ENCODE measurements at places on chromosomes 12 and 14. TPM values are rescaled to one million over a fixed set of nuclear protein-coding genes. Genes with fewer than 3 reads are reported as not detected.

Gene TMEM121
- total RNA-seq: 0.83 TPM

- DNase-seq: no peak
These were observed 91.2 kb downstream of the RGS6 start for GRCh38 chr14:72023128-72024042.

Gene BIN2
- 255 TPM for total RNA-seq

DNA sequence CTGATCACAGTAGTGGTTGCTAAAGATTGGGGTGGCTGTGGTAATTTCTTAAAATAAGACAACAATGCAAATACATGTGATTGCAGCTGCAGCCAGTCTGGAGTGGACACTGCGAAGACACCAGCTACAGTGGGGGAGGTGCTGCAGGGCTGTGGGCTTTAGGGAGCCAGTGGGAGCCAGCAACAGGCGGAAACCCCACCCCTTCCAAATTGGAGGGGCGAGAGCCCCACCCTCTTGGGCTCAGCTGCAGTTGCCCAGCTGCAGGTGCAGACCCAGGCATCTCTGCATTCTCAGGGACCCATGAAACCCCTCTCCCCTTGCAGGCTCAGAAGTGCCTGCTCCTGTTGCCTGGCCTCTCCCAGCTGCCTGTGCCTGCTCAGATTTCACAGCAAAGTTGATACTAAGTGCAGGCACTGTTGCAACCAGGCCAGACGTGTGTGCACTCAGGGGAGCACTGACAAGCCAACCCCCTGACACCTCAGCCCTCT lies 104.8 kb downstream of the MYF5 start:
- DNase-seq: no peak

Gene ESPL1
- total RNA-seq: 0.40 TPM

DNA sequence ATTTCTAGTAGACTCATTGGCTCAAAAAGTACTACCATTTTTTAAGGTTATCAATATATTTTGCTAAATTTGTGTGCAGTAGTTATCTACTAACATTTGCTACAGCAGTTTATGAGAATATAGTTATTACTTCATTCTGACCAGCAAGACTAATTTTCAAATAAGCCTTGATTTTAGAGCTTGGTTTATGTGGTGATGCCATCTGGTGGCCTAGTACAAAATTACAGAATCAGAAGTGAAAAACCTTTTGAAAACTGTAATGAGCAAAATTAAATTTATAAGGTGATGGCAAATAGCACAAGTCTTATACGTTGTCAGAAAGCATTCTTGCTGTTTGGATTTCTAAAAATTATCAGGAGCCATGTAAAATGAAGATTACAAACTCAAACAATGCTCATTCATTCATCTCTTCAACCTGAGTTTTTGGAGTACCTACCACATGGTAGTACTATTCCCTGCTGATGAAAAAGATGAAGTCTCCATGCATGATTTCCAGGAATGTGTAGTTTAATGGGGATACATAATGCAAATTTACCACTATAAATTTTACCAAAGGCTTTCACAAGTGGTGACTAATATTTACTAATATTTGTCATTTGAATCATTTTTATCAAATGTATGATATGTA lies 51.0 kb downstream of the MAGOHB start:
- DNase-seq: no peak

DNA sequence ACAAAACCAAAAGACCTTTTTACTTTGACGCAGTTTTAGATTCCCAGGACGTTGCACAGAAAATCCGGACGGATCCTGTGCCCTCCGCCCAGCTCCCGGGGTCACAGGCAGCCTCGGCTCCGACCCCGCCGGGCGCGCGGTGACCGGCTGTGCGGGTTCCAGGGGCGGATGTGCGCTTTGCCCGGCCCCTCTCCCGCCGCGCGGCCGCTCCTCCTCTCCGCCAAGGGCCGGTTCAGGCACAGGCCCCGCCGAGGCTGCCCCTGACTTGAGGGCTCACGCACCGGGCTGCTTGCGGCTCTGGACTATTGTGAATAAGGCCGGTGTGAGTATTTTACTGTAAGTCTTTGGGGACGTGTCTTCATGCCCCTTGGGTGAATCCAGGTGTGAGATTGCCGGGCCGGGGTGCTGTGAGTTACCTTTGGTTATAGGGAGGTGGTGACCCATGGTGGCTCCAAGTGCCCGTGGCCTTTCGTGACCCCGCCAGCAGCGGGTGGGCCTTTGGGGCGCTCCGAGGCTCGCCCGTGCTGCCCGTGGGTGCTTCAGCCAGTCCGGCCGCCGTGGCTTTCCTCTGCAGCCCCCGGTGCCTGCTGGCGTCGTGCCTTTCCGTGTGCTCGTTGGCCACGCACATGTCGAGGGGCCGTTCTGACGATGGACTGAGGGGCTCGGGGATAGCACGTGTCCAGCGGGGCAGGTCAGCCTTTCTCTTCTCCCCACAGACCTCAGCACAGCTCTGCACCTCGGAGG lies 45.9 kb downstream of the NOC4L start:
- DNase-seq: no peak

Gene MBIP
- 24.2 TPM for total RNA-seq

Gene CFAP54
- total RNA-seq: 0.24 TPM

- no peak for DNase-seq
These were observed 7.5 kb downstream of the CCDC88C start for GRCh38 chr14:91409928-91410718.

Gene BDKRB2
- not detected for total RNA-seq

GRCh38 chr12:132954471-132955048 lies 1.5 kb downstream of the ZNF605 start:
- DNase-seq: no peak

- no peak for DNase-seq
These were observed 82.9 kb downstream of the CHGA start for GRCh38 chr14:93005838-93006237.

- DNase-seq: no peak
These were observed 702.7 kb downstream of the TMTC2 start for GRCh38 chr12:83389237-83389996.

- DNase-seq: no peak
These were observed 131.9 kb downstream of the DAAM1 start for GRCh38 chr14:59320361-59320760.

DNA sequence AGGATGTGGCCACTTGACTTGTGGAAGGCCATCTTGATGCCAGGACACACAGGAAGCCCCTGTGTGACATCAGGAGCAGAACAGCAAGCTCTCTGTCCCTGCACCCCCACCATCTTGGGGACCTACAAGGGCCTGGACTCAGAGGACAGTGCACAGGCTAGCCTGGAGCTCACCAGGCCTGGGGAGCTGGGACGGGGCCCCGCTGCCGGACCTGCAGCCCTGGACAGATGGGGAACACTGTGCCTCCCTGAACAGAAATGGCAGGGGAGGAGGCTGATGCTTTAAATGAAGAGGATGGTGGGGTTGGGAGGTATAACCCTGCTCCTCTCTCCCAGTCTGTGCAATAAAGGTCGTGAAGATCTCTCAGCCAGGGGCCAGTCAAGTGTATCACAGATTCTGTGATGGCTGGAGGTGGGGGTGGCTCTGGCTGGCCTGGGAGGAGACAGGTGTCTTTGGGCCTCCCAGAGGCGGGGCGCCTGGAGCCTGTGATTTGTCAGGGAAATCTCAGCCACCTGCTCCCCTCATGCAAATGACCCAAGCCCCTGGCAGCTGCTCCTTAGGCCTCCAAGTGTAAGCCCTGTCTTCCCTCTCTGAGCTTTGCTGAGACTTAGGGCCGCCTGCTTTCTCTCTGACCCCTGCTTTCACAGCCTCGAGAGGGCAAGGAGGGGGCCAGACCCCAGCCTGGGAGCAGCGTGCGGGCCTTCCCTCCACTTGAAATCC lies 1.1 kb upstream of the GNB3 start:
- no peak for DNase-seq

DNA sequence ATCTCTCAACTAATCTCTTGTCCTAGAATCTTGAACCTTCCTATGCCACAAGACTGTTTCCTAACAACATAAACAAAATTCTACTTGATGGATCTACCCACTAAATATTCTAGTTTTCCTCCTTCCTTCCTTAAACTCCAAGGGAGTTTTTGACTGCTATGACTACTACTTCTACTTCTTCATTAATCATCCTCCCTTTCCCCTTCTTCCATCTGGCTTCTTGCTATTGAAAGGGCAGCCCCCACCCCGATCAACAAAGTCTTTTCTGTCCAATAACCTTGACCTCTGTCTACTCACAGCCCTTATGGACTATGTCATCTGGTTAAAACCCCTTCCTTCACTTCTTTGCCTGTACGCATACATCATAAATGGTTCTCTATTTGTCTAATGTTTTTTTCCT lies 5.6 kb downstream of the LTA4H start:
- DNase-seq: no peak

GRCh38 chr14:32584079-32584478 lies 255.0 kb downstream of the AKAP6 start:
- no peak for DNase-seq

- no peak for DNase-seq
These were observed 14.0 kb upstream of the RIPK3 start for GRCh38 chr14:24353559-24354481.

Gene HOXC9
- total RNA-seq: not detected

GRCh38 chr12:11824736-11825135 lies 175.3 kb downstream of the ETV6 start:
- no peak for DNase-seq

DNA sequence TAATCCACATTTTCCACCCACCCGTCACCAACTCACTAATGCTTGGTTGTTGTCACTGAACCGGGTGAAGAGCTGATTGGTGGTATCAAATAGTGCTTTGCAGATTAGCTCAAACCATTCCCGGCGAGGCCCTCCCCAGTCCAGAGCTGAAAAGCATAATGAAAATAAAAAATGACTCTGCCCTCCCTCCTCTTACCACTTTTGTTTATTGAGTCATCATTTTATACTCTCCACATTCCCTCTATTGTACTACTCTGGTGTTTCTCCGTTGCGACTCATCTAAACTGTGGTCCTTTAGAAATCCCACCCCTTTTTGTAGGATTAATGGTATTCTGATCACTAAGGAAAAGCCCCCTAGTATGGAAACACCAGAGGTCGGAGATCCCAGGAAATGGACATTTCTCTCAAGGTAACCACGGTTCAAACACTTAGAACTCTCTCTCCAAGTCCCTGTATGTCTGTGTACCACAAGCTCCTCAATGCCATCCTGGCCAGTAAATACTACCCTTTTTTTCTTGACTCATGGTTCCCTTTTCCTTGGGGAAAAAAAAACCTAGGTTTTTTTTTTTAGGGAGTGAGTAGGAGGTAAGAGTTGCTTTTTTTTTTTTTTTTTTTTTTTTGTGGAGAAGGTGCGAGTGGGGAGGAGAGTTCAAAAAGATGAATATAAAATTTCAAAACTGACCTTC lies 42.0 kb downstream of the AREL1 start:
- no peak for DNase-seq

DNA sequence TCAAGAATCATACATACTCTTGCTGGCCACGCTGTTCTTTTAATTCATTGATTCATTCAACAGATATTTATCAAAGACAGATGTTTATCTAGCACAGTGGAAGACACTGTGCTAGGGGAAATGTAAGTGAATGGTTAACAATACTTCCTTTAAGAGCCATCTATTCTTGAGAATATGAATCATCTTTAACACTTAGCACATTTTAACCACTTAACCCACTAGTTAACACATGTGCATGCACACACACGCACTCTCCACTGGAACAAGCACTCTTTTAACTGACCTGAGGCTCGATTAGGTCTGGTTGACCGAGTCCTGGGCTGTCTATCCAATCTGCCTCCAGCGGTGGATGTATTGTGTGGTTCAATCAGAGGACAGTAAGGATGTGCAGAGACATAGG lies 34.6 kb downstream of the LMNTD1 start:
- no peak for DNase-seq

- DNase-seq: no peak
These were observed 164.4 kb upstream of the HIF1A start for GRCh38 chr14:61530896-61531295.

DNA sequence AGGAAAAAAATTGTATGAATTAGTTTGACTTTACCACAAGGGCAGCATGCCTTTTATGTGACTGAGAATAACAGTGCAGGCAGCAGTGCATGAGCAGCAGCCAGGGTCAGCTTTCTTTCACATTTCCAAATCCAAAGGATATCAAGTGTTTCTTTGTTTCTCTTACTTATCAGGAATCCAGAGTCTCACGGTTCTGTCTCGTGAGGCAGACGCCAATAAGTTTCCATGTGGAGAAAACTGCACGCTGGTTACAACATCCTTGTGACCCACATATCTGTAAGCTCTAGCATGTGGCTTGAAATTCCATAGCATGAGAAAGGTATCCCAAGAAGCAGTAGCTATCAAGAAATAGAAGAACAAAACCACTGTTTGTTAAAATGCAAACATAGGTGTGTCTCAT lies 27.6 kb downstream of the GALNT4 start:
- no peak for DNase-seq

- DNase-seq: no peak
These were observed 4.8 kb downstream of the NR4A1 start for GRCh38 chr12:52055731-52056711.

DNA sequence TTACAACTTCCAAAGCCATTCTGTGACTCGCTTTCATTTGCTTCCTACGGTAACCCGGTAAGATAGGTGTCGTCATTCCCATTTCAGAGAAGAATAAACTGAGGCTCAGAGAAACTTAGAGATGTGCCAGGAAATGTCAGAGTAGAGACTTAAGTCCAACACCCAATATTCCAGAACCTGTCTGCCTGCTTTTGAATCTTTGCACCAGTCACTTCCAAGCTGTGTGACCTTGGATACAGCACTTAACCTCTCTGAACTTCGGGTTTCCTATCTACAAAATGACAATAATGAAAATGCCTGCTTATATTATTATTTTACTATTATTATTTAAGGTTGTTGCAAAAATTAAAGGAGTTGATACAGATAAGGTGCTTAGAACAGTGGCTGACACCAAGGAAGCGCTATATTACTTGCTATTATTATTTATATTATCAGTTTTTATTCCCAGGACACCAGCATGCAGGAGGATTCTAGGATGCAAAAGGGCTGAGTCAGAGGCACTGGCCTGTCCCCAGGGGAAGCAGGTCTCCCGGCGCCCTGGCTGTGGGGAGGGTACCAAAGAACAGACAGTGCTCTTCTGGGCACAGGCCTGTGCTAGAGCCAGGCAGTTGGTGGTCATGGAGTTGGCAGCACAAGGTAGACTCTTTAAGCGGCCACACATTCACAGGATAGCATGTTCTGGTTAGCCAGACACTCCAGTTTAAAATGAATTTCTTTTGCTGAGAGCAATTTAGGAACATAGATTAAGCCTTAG lies 5.4 kb downstream of the HSPB8 start:
- no peak for DNase-seq

Measured in naive thymus-derived CD4-positive, alpha-beta T cell (primary cell).